ENCODE measurements at places on chromosomes 11 and 22.

DNA sequence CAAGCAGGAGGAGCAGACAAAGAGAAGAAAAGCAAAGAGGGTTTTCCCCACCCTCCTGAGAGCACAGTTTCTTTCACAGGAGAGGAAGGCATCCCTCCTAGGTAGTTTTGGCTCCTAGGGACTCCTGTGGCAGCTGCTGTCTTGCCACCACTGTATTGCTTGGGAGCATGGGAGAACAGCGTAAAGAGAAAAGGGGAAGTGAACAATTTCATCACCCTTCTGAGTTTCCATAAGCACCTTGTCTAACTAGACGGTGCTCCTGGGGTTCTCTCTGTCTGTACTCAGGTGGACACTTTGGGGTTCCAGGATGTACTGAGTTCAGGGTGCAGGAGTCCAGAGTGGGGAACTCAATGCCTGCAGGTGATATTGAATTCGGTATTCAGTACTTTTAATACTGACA is 1430.5 kb downstream of the TBC1D22A start:
- DNase-seq, result no peak

GRCh38 chr11:6251120-6251733 is 8.4 kb upstream of the CCKBR start:
- peak; percentile 87 for DNase-seq

DNA sequence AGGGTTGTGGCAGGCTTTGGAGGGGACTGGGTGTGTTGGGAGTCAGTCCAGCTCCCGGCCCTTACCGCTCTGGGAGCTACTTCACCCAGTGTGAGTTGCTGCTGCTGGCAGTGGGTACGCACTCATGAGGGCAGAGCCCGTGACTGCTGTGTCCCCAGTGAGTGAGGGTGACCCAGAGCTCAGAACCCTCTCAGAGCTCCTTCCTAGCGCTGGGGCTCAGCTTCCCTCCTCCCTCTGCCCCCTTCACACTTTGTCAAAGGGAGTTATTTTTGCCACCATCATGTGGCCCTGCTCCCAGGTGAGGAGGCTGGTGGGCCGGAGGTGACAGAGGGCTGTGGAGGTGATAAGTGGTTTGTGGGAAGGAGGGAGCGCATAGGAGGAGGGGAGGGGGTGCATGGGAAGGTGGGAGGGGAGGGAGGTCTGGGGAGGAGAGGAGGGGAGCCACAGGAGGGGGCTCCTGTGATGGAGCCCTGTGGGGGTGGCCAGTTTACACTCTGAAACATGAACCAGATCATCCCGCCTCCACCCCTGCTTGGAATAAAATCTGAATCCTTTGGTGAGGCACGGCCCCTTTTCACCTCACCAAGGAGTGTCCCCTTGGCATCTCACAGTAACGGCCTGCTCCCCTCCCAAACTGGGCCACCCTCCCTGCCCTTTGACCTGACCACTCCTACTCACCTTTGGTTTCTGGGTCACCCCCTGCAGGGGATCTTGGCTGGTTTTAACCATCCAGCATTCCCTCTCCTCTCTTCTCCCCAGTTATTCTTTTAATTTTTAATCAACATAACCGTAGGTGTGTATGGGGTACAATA is 9.9 kb downstream of the NDUFV1 start:
- no peak for DNase-seq

GRCh38 chr11:115761348-115761747 is 257.1 kb upstream of the CADM1 start:
- no peak for DNase-seq

DNA sequence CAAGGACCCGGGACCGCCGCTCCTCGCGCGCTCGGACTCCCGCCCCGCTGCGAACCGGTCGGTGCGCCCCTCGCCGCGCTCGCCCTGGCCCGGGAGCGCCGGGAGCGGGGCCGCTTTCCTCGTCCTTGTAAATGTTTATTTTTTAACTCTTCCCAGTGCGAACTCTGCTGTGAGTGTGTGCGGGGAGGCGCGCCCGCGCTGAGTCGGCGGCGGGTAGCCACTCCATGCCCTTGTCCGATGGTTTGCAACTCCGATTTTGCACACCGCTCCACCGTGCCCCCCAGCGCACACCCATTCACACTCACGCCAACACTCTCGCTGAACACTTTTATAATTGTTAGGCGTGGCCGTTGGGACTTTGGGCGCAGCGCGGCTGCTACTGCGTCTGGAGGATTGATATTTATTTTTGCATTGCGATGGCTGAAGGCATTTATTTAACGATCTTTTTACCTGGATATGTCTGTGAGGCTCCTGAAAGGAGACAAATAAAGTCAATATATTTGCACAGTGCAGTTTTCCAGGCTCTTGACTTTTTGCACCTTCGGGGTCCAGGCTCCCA is 1.0 kb downstream of the C11orf96 start:
- no peak for DNase-seq

- DNase-seq, result no peak
These were observed 220.7 kb upstream of the ZBED5 start for GRCh38 chr11:11078344-11079086.

DNA sequence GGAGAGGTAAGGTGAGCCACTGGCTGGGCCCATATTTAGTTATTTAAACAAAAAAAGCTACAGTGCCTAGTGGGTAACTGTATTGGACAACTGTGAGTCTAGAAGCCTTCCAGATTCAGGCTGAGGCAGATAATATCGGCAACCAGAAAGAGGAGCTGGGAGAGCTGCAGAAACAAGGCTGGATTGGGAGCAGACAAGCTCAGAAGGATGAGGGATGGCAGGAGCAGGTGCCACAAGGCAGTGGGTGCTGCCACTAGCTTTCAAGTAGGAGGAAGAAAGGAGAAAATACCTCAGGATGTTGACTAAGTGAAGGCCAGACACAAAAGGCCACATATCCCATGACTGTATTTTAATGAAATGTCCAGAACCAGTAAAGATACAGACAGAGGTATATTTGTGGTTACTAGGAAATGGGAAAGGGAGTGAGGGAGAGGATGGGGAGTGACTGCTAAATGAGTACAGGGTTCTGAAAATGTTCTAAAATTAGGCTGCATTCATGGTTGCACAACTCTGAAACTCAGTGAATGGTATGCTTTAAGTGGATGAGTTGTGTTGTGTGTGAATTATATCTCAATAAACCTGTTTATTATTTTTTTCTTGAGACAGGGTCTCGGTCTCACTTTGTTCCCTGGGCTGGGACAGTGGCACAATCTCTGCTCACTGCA is 11.8 kb upstream of the RAPSN start:
- DNase-seq, result no peak

- no peak for DNase-seq
These were observed 162.9 kb upstream of the B3GAT1 start for GRCh38 chr11:134574947-134575346.

- DNase-seq, result peak; percentile 4
These were observed 76.0 kb upstream of the KCNQ1OT1 start for GRCh38 chr11:2775626-2776350.

- DNase-seq, result no peak
These were observed 454.6 kb downstream of the SOX6 start for GRCh38 chr11:15901790-15902189.

GRCh38 chr11:78870655-78871054 is 296.0 kb upstream of the NARS2 start:
- DNase-seq, result no peak

DNA sequence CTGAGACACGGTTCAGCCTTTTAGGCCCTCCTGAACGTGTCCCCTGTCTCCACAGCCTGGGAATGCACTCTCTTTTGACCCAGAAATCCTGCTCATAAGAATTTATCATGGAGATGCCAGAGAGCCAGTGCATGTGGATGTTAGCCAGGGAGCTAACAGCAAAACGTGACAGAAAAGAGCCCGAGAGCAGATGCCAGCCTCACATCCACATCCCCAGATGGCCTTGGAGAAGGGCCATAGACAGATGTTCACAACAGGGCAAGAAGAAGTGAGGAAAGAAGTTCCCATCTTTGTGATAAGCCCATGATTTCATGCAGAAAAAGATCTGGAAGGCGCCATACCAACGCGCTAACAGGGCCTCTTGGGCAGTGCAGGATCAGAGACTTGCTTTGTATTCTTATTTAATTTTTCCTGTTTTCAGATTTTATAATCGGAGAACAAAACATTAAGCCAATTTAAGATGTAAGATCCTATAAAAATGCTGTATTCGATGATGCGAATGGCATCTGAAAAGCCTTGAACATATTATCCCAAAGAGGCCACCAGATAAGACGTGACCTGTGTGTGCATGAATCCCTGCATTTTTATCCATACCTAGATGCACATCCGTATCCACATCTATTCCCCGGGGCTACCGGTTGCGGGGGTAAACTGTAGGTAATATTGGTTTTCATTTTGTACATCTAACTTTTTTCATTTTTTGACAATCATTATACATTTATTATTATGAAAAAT is 48.7 kb downstream of the IGLL5 start:
- no peak for DNase-seq

DNA sequence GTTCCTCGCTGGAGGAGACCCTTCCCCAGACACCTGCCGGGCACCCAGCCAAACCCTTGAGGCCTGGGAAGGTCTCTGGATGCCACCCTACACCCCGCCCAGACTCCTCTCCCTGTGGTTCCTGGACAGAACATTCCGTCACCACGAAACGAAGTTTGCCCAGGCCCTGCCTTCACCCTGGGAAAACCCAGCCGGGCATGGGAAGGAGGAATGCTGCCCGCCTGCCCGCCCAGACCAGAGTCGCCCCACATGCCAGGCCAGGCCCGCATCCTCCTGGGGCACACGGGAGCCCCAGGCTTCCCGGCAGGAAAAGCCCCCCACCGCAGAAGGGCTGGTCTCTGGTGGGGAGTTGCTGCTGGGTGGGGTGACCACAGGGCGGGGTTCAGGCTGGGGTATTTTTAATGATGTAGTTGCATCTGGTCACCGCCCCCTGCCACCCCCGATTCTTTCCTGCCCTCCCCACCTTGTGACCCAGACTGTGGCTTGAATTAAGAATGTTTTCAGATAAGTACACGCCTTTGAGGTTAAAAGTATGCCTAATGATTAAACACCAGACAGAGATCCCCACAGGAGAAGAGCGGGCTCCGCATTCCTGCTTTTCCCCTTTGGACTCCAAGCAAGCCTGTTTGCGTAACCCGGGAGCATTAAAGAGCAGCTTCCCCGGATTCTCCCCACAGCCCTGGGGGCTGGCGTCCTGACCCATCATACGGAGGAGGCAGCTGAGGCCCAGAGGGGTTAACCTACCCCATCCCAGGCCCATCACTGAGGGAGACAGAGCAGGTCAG is 44.6 kb upstream of the PPARA start:
- no peak for DNase-seq

- no peak for DNase-seq
These were observed 110.1 kb downstream of the ETS1 start for GRCh38 chr11:128477278-128477677.

- DNase-seq, result peak; percentile 96
These were observed 69.7 kb upstream of the EP300 start for GRCh38 chr22:41022470-41023298.

GRCh38 chr11:17736930-17737817 is 2.6 kb downstream of the KCNC1 start:
- DNase-seq, result no peak
